Fibroblast of skin of left biceps (primary cell): ENCODE measurements at places on chromosomes 1 and 21.
A peak's percentile ranks its signal among the peaks of the same experiment; 100 is the strongest.

DNA sequence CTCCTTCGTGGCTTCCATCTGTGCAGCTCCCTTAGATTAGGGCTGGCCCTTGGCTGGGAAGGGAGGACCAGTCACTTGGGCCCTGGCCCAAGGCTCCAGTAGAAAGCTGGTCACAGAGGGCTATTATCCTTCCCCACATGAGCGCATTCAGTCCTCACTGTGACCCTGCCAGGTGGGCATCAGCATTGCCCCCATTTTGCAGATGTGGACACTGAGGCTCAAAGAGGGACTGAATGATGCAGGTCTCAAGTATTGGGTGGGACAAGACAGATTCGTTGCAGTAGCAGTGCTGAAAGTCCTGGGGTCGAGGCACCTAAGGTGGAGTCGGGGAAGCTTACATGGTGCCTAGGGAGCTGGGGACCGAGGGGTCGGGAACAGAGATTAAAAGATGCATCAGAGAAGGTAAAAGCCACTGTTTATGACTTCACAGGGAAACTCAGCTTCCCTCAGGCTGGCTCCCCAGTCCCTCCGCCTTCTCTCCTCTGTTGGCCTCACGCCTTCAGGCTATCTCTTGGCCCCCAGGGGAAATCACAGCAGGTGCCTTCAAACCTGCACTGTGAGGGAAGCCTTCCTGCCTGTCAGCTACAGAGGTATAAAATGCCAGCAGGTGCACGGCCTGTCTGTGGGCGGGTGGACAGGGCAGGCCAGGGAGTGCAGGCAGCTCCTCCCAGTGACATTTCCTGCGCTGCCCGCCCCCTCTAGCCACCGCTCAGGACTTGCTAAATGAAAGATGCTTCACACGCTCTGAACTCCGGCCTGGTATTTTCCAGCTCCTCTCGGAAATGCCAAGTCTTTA, 178.4 kb downstream of the GRIK3 start:
- DNase-seq, result no peak

DNA sequence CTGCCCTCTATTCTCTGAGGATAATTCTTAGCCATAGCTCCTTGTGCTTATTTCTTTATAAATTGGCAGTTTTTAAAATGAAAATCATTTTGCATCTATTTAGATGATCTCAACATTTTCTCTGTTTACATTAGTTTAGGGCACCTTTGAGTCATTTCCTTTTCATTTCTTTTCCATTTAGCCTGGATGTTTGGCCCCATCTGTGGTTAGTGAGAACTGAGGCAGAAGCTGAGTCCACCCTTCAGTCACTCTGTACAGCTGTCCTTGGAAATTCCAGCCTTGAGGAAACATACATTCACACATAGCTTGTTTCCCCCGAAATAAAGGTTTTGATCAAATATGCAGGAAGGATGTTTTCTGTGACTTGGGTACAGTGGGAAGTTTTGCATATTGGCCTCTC, 123.7 kb downstream of the NTNG1 start:
- DNase-seq, result no peak

GRCh38 chr1:159944623-159945455, 574 bp downstream of the IGSF9 start:
- no peak for DNase-seq

GRCh38 chr1:11719313-11720032, 16.5 kb upstream of the AGTRAP start:
- no peak for DNase-seq

DNA sequence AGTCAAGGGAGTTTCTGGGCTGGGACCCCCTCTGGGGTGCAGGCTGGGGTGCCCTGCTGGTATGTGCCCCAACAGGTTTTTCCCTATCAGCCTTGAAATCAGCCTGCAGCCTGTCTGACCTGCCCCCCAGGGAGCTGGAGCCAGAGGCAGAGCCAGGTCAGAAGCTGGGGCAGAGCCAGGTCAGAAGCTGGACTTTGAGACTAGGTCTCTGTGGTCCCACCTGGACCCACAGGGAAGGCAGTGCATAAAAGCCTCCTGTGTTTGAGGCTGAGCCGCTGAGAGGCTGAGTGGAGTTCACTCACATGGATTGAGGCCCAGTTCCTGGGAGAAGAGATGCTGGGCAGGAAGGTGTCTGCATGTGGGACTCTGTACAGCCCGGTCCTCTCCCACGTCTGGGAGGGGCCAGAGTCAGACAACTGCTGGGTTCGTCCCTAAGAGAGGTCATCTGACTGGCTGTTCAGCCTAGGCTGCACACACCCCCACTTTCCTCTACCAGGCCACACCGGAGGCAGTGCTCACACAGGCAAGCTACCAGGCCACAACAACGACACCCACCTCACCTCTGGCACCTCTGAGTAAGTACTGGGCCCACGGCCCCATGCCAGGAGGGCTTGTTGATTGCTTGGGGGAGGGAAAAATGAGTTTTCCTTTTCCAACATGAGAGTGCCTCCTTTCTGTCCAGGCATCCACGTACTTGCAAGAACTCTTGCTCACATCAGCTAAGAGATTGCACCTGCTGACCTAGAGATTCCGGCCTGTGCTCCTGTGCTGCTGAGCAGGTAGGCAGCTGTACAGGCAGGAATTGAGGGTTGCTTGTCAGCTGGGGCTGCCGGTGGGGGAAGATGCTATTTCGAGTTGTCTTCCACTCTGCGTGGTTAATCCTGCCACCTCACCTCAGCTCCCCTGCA, at the start of gene ANXA9:
Gene ANXA9 (plus strand): TSS at position 488 of the 908 bp plus-strand sequence. CDS start 814 bp downstream, outside the sequence.
- no peak for DNase-seq

DNA sequence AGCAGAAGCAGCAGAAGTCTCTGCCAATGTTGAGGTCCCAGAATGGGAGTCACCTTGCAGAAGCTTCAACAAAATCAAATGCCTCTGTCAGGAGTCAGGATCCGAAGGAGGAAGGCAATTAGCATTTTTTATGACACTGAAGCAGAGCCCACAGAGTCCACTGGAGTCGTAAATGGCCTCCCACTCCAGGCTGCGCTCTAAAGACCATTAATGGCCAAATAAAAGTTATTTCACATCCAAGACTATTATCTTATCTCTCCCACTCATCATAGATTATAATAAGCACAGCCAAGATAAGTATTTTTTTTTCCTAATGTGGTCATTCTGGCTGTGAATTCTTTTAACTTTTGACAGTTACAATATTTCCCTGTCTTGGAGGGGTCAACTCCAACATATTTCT, 191.1 kb upstream of the C8B start:
- DNase-seq, result no peak

GRCh38 chr1:244815600-244816099, 19.8 kb upstream of the COX20 start:
- DNase-seq, result no peak

GRCh38 chr1:246160905-246161304, 346.2 kb downstream of the SMYD3 start:
- DNase-seq, result no peak

DNA sequence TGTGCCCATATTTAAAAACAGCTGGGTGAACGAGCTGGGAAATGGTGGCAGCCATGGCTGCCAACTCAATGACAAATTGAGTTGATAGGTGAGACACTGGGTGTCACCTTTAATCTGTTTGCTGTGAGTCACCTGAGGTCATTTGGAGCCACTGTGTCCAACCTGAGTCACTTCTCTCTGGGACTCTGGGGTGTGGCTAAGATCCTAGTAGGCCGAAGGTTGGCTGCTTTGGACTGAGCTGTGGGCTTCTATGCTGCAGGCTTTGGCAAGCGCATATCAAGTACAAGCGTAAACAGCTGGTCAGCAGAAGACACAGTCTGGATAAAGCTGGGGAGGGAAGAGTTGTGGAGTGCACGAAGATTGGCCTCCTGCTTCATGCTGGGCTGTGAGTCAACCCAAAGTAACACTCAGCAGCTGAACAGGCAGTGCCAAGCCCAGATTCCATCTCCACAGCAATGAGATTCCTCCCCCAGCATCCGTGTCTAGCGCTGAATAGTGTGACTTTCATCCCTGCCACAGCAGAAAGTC, 24.0 kb downstream of the TEX35 start:
- peak; percentile 84 for DNase-seq

DNA sequence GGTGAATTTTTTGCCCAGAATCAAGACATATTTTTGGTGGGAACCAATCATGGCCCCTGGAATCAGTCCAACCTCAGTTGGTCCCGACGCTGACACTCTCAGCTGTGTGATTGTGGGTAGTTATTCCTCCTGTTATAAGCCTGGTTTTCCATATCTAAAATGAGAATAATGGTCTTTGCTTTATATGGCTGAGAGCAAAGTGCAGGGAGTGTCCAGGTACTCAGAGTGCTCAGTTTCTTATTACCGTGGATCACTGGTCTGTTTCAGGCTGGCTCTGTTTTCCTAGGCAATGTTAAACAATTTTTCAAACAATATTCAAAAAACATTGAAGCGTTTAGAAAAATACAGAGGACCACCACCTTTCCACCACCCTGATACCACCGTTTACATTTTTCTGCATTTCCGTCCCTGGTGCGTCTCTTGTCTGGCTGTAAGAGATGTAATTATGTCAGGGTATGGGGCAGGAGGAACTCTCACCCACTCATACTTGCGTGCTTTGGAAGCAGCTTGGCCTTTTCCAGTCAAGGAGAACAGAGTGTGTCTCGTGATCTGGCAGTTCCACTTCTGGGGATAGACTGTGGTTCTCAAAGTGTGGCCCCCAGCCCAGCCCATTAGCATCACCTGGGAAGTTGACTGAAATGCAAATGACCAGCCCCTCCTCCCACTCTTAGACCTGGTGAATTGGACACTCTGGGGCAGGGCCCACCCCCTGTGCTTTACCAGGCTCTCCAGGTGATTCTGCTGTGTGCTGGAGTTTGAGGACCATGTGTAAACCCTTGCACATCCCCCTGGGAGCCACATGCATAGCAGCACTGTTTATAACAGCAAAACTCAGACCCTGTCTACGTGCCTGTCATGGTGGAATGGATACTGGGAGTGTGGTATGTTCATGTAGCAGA, 6.8 kb downstream of the MX1 start:
- DNase-seq, result no peak

- DNase-seq, result no peak
Measured at GRCh38 chr1:67001682-67002425, 52.1 kb downstream of the SLC35D1 start.

DNA sequence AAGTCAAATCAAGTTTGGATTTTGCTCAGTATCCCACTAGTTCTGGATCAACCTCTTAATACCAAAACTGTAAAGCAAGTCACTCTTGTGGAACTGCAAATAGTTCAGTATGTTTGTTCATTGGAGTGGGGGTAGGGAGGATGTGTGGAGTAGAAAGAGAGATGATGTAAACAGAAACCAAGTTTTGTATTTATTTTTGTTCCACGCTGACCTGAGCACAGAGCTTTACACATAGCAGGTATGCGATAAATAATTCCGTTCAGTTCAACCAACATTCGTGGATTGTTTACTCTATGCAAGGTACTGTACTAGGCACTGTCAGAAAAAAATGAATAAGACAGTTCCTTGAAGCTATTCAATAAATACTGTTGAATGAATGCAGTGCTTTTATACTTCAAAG, 4.5 kb upstream of the ZNF644 start:
- no peak for DNase-seq

GRCh38 chr21:42781150-42781970, 98.0 kb downstream of the WDR4 start:
- DNase-seq, result no peak

- DNase-seq, result no peak
Measured at GRCh38 chr21:43842742-43843141, 22.3 kb upstream of the AGPAT3 start.

GRCh38 chr1:24119859-24120756, 8.2 kb upstream of the MYOM3 start:
- DNase-seq, result no peak

GRCh38 chr1:221182791-221183533, 303.7 kb downstream of the HLX start:
- no peak for DNase-seq

DNA sequence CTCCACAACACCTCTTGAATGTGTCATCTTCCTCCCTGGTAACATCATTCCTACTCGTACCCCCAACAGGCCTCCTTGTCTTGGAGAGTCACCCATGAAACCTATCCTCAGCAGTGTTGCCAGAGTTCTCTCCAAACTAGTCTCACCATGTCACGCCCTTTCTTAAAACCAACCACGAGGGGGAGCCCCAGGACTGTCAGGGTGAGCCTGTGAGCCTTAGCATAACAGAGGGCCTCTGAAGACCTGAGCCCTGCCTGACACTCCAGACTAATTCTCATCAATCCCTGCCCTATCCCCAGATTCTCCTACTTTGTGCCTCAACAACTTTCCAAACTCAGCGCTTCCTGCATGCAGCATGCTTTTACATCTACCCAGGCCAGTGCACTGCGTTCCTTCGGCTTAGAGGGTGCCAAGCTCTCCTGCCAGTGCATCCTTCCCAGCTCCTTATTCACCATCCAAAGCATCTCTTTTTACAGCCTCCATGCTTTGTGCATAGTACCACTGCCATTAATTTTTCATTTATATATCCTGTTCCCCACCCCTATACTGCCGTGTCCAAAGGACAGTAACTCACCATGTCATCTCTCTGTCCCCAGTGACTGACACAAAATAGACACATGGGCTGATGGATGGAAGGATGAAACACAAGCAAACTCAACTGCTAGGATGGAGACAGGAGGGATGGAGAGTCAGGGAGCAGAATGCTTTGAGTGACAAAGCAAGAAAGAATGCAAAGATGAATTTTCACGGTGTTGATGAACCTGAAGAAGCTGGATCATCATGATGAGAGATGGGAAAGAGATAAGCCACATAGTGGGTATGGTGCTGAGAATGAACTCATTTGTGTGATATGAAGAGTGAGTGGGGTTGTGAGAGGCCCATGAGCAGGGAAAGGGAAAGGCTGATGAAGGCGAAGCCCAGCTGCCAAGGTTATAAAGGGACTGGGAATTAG, 34.0 kb downstream of the ZNF697 start:
- DNase-seq, result peak; percentile 52

DNA sequence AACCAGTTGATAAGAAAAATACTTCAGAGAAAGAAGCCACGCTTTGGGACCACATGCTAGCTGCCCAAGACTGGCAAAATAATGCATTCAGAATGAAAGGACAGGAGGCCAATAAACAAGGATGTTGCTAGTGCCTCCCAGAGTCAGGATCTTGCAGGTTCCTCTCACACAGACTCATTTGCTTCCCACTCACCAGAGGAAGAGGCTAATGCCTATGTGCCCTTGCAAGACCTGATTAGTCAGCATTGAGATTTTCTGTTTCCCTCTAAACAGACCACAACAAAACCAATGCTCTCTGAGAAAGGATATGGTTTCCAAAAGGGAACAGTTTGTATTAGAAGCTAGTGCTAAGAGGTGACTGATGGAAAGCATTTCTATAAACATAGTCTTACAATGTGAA, 85.7 kb downstream of the NRDC start:
- DNase-seq, result no peak

DNA sequence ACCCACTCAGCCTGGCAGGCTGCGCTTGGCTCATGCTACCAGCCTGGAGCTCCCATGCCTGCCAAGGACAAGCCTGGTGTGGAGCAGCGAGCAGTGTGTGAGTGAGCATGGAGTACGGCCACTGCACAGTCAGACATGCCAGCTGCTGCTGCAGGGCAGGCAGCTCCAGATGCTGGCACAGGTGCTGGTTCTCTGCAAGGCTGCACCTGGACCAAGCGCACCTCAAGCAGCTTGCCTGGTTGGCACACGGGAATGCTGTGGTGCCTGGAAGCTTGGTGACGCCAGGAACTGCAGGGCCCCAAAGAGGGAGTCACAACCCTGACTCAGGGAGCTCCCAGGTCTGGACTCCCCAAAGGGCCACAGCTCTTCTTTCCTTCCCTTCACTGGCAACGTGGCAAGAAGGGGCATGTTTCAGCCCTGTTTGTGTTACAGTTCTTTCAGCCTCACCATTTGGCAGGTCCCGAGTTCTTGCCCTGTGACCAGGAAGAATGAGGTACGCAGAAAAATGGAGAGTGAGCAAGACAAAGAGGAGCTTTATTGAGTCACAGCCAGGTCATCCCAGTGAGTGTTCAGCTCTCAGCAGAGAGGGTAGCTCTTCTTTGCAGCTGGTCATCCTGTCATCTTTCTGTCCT, 26.1 kb downstream of the ACOT7 start:
- no peak for DNase-seq
